ENCODE measurements at places on chromosomes 2 and 18. TPM values are rescaled to one million over a fixed set of nuclear protein-coding genes. Genes with fewer than 3 reads are reported as not detected.

Gene CDK15
- total RNA-seq, result 0.11 TPM

Gene FSHR
- 0.11 TPM for total RNA-seq

Gene GLI2
- 3.5 TPM for total RNA-seq

Gene CLK1
- 99.7 TPM for total RNA-seq

Gene RAD51AP2
- not detected for total RNA-seq

Gene SPR
- total RNA-seq, result 22.7 TPM

Gene RAPH1
- 95.1 TPM for total RNA-seq

Gene TUBB8B
- not detected for total RNA-seq

Gene CTAGE1
- not detected for total RNA-seq

Gene NPHP1
- 11.8 TPM for total RNA-seq

Gene LRP2
- total RNA-seq, result not detected

Gene HAAO
- 7.1 TPM for total RNA-seq

Gene DUSP19
- total RNA-seq, result 3.5 TPM

Gene HOXD10
- 0.78 TPM for total RNA-seq

Gene NT5C1B
- total RNA-seq, result not detected

Gene CREG2
- under 0.01 TPM for total RNA-seq
